Hepatocyte (in vitro differentiated cells): ENCODE measurements at places on chromosomes 5 and 9. TPM values are rescaled to one million over a fixed set of nuclear protein-coding genes. Genes with fewer than 3 reads are reported as not detected.

DNA sequence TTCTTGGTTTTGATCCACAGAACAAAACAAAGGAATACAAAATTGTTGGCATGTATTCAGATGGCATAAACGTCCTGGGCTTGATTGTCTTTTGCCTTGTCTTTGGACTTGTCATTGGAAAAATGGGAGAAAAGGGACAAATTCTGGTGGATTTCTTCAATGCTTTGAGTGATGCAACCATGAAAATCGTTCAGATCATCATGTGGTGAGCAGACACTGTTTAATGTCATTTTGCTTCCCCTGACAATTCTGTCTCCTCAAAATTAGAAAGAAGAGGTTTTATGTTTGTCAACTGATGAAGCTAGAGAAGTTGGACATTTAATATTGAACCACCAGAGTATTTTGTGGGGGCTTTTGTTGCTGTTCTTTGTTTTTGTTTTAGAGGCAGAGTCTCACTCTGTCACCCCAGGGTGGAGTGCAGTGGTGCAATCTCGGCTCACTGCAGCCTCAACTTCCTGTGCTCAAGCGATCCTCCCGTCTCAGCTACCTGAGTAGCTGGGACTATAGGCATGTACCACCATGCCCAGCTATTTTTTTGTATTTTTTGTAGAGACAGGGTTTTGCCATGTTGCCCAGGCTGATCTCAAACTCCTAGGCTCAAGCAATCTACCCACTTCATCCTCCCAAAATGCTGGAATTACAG lies 82.0 kb downstream of the SLC1A1 start:
- H3K27ac ChIP-seq, result no peak overlapping the region
- no peaks in the 10 kb centered on the region for H3K36me3 ChIP-seq
- no peaks in the 10 kb centered on the region for H3K4me1 ChIP-seq
- DNase-seq, result no peak
- no peak overlapping the region for H3K4me3 ChIP-seq

DNA sequence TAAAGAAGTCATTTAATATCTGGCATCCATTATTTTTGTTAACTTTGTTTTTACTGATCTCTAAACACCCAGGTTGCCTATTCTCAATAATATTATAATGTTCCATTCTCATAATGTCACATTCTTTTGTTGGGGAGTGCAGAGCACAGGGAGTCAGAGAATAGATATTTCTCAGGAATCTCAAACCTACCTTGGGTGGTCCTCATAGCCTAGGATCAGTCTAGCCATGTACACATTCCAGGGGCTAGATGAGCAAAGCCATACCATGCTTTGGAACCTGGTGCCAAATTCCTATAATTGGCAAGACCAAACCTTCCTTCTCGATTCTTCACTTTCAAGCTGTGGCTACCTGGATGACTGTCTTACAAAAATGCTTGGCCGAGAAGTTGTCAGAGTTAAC lies 1124.7 kb upstream of the WWC1 start:
- H3K36me3 ChIP-seq, result no peaks in the 10 kb centered on the region
- no peak for DNase-seq
- no peak overlapping the region for H3K27ac ChIP-seq
- no peaks in the 10 kb centered on the region for H3K4me1 ChIP-seq
- no peak overlapping the region for H3K4me3 ChIP-seq
- H3K27me3 ChIP-seq, result no peaks in the 10 kb centered on the region

DNA sequence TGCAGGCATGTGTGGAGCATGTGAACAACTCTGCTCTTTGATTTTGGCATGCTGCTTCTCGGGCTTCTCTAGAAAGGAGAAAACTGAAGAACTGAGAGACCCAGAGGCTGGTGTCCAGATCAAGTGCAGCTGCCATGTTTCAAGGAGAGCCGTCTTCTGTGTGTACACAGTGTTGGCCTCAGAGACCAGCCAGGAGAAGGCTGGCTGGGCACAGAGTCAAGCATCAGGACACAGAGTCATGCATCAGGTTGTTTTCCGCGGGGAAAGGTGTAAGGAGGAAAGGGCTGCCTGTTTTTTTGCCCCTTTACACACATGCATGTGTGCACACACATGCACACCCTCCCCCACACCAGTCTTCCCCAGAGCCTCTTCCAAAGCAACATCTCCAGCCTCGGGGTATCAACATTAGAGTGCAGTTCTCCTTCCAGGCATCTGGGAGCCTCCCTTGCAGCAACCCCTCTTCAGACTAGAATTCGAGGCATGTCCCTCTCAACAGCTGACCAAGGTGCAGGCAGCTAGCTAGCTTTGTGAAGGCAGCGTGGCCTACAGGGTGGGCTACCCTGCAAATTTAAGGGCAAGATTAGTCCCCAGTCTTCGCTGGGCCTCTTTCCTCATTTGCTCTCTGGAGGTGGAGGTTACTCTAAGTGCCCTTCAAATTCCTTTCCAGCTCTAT lies 180.9 kb downstream of the AOPEP start:
- H3K4me3 ChIP-seq, result no peak overlapping the region
- DNase-seq, result no peak
- peaks cover 24% of the 10 kb centered on the region for H3K4me1 ChIP-seq
- H3K27ac ChIP-seq, result peak overlapping the region; percentile 75
- H3K36me3 ChIP-seq, result no peaks in the 10 kb centered on the region

Gene TUSC1
- total RNA-seq, result 7.5 and 11.2 TPM in 2 replicates

Gene NR5A1
- 0.07 and 0.20 TPM in 2 replicates for total RNA-seq
